ENCODE measurements at places on chromosomes 5 and 9. TPM values are rescaled to one million over a fixed set of nuclear protein-coding genes. Genes with fewer than 3 reads are reported as not detected.

The IL3 gene
- not detected for total RNA-seq

The TPRN gene
- total RNA-seq: 8.9 TPM

The PCDHGC5 gene
- 4.7 TPM for total RNA-seq

The IFNA21 gene
- not detected for total RNA-seq
